Activated CD4-positive, alpha-beta memory T cell treated with anti-CD3 and anti-CD28 coated beads, Interleukin-2, amount 10 ng/mL, durations not matched to agents 7 days and 5 days (primary cell): ENCODE measurements at places on chromosomes 7 and 10. TPM values are rescaled to one million over a fixed set of nuclear protein-coding genes. Genes with fewer than 3 reads are reported as not detected.

The CFAP58 gene
- total RNA-seq, result 0.58 TPM

The AGAP3 gene
- total RNA-seq, result 31.5 TPM

The CHAT gene
- not detected for total RNA-seq

DNA sequence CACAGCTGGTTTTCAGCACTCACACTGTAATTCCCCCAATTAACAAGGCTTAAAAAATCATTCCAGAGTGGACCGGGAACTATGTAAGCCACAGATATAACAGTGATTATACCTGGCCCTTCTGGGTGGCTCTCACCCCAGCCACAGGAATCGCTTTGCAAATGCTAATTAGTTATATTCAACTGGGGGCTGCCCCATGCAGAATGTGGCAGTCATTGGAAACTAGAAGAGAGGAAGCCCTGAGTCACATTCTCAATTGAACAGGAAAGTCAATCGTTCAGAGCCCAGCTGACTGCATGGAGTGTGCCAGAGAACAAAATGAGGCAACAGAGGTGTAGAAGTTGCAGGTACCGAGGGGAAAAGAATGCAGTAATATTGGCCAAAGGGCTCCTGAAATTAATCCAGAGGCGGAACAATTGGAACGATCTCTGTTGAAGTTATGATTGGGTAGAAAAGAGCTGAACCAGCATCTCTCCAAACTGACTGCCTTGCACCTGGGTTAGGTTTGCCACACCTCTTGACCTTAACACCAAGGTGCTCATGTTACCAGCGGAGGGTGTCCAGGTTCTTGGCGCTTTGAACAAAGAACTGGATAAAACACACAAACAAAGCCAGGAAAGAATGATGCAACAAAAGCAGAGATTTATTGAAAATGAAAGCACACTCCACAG, 909.7 kb upstream of the AUTS2 start:
- no peaks in the 10 kb centered on the region for H3K4me1 ChIP-seq
- no peak overlapping the region for H3K27ac ChIP-seq
- no peaks in the 10 kb centered on the region for H3K36me3 ChIP-seq
- H3K4me3 ChIP-seq, result no peak overlapping the region

GRCh38 chr7:105487579-105488571, 34.2 kb downstream of the PUS7 start:
- H3K36me3 ChIP-seq, result peaks cover 4% of the 10 kb centered on the region
- peak overlapping the region; percentile 31 for H3K27ac ChIP-seq
- H3K4me1 ChIP-seq, result peaks cover 3% of the 10 kb centered on the region
- no peaks in the 10 kb centered on the region for H3K27me3 ChIP-seq
